ENCODE measurements at places on chromosomes 3 and 15.

- DNase-seq, result no peak
Measured at GRCh38 chr15:50939911-50940310, 31.4 kb downstream of the AP4E1 start.

GRCh38 chr3:140276703-140277102, 341.7 kb downstream of the CLSTN2 start:
- DNase-seq, result no peak

DNA sequence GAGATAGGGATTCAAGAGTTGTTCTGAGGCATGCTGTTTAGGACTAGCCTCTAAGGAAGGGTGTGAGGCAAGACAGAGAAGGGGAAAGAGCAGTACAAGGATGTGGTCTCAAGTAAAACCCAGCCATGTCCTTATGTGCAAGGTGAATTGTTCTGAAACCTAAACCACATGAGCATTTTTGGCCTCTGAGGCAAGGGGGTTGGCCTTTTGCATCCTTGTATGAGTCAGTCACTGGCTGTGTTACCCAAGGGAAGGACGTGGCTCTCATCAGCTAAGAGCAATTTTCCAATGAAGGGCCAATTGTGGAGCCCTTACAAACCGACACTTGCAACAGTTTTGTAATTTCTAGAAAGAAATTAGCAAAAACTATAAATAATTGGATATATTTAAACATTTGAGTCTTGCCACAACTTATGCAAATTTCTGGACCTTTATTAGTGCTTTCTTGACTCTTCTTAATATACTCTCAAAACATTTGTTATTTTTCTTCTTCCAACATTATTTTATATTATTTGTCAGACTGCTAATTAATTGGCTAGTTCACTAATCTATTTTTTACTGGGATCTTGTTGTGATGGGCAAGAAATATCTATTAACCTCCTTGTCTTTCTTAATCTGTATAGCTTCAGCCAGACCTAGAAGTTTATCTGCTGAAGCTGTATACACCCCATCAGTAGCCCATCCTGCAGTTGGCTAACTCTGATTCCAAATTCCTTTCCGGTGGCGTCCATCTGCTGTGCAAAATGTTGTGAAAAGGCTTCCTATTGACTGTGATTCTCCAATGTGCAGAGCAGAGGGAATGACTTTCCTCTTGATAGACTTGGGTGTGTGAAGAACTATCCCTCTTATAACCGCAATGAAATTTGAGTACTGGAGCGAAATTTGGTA, 97.7 kb upstream of the P2RY1 start:
- DNase-seq, result no peak

DNA sequence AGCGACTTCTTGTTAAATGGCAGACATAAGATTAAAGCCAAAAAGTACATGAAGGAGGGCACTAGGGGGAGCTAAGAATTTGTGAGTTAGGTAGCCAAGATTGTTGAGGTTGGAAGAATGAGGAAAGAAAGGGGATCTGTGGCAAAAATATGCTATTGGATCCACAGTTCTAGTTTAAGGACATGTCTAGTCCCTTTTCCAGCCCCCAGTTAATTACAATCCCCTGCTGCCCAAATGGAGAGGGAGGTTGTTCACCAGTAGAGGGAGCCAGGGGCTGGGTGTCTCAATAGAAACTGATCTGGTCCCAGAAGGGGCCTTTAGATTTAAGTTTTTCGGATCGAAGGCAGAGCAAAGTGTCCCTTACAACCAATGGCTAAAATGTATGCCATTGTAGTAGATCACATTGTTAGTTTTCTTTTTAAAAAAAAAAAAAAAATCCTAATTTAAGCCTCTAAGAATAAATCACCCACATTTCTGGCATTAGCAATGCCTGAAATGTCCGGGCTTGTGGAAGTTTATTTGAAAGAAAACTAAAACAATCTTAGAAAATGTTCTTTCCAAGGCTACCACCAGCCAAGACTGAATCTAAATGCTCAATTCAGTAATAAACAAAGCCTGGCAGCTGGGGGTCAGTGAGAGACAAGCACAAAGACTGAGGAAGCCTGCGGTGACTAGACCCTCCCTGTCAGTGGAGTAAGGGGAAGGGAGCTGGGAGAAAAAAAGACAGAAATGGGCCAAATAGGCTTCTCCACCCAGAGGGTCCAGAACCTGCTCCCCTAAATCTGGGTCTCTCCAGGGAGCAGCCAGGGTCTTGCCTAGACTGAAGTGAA, 7.1 kb downstream of the COL8A1 start:
- DNase-seq, result no peak

DNA sequence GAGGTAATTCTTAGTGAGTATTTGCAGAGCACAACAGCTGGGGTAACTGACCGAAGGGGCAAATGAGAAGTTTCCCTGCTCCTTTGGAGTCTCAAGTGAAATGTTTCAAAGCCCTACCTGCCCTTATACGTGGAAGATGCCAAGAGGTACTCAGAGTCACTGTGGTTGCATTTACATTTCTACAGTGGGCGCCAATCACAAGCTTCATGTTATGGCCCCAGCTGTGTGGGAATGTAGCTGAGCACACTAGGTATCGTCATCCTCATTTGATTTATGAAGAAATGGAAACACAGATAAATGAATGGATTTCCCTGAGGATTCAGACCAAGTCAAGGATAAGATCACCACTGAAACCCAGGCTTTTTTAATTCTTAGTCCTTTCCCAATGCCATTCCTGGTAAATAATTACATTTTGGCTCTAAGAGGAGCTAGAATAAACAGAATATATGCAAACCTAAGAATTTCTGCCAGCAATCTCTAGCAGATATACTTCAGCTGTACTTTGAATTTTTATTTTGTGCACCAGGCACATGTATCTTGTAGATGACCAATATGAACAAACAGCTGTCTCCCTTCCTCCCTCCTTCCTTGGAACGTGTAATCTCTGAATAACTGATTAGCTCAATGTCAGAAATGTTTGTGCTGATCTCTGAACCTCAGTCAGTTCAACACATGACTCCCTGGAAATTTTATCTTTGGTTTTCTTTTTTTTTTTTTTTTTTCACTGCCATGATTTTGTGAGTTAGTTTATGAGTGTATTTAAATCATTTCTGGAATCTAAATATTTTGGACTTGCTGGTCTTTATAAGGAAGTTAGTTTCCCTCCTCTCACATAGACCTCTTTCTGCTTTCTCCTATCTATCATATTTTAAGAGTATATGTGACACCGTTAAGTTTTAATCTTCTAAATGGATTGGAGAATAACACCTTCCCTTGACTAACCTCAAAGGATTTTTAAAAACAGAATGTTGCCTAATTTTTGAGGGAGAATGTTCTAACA, 69.2 kb downstream of the MAP2K5 start:
- no peak for DNase-seq

DNA sequence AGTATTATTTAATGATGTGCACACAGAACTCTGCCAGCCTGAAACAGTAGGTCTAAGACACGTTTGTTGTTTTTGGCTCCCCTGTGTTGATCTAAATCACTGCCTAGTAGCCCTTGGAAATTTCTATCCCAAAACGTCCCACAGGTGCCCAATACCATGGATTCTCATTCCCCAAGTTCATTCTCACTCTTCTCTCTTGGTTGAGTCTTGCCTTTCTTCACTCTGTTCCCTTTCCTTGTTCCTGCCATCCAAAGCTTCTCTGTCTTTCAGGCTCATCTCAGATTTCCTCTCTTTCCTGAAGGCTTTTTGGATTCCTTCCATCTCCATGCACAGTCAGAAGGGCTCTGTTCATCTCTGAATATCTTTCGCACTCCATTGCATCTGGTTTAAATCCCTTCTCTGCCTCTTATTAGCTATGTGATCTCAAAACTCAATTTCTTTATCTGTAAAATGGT, 54.2 kb downstream of the PPARG start:
- no peak for DNase-seq

DNA sequence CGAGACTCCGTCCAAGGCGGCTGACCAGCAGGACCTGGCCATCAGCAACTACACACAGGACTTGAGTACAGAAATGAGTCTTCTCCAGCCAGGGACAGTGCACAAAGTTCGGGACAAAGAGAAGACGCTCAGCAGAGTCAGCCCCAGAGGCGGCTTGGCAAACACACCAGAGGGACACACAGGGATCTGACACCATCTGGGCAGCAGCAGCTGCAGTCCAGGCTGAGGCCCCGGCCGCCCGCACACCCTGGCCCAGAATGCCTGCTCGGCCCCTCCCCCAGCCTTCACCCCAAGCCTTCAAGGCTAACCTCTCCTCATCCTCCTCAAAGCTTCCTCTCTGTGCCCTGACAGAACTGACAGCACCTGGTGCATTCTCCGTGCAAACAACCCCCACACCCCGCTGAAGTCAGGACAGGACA, 61.1 kb downstream of the XXYLT1 start:
- DNase-seq, result no peak

DNA sequence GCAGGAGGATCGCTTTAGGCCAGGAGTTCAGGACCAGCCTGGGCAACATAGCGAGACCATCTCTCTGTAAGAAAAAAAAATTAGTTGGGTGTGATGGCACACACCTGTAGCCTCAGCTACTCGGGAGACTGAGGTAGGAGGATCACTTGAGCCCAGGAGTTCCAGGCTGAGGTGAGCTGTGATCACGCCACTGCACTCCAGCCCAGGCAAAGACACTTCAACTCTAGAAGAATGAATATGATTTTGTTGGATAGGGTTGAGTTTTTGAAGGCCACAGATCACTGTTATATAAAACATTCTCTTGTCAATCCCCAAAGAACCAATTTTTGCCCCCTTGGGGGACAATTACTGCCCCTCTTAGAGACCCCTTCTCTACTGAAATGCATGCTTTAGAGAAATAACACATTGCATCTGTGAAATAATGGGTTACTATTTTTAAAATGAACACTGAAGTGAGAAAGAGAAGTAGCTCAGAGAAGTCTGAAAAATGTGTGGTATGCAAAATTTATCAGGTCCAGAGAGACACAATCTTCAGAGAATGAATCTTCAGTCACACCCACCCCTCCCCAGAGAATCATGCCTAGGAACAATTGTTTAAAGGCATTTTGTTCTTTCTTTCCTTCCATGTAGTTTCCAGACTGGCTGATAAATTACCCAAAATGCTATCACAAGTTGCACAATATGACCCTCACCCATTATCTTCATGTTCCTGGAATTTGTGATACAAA, 42.7 kb downstream of the METTL6 start:
- DNase-seq, result no peak

GRCh38 chr15:70274255-70274880, 176.7 kb upstream of the TLE3 start:
- DNase-seq, result no peak

Measured in BJ (cell line).